ENCODE measurements at places on chromosomes 2 and 18. TPM values are rescaled to one million over a fixed set of nuclear protein-coding genes. Genes with fewer than 3 reads are reported as not detected.

- H3K27me3 ChIP-seq, result no peaks in the 10 kb centered on the region
- no peaks in the 10 kb centered on the region for H3K4me1 ChIP-seq
- H3K36me3 ChIP-seq, result no peaks in the 10 kb centered on the region
- no peak overlapping the region for H3K27ac ChIP-seq
- H3K4me3 ChIP-seq, result no peak overlapping the region
These were observed 101.9 kb downstream of the FOXI3 start for GRCh38 chr2:88350331-88351248.

GRCh38 chr2:27225526-27225925 is 8.4 kb downstream of the CAD start:
- H3K27ac ChIP-seq, result no peak overlapping the region
- peak; percentile 61 for DNase-seq
- no peaks in the 10 kb centered on the region for H3K27me3 ChIP-seq
- H3K36me3 ChIP-seq, result peaks cover 7% of the 10 kb centered on the region
- no peaks in the 10 kb centered on the region for H3K4me1 ChIP-seq
- no peak overlapping the region for H3K4me3 ChIP-seq

The DNAJC10 gene
- total RNA-seq, result 118 TPM

The HAAO gene
- total RNA-seq, result 22.0 TPM
